ENCODE measurements at places on chromosomes 3 and 15.

- DNase-seq: no peak
- no peak overlapping the region for H3K4me3 ChIP-seq
- H3K4me1 ChIP-seq: no peaks in the 10 kb centered on the region
- H3K27ac ChIP-seq: no peak overlapping the region
- H3K36me3 ChIP-seq: peaks cover 35% of the 10 kb centered on the region
Observed at GRCh38 chr15:84669726-84670125, 11.7 kb upstream of the NMB start.

DNA sequence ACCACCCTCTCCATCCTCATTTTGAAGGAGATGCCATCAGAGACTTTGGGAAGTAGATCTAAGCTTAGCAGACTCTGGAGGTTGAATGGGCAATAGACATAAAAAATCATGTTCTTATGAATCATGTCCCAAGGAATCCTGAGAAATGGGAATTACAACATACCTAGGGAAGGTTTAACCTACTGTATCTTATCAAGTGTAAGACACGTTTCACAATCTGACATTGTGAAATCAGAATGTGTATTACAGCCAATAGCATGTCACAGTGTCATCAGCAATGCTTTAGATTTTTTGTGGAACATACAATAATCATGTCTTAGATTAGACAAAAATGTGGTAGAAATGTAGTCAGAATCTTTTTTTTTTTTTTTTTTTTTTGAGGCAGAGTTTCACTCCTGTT is 332.4 kb upstream of the TLE3 start:
- no peaks in the 10 kb centered on the region for H3K27me3 ChIP-seq
- H3K4me3 ChIP-seq: no peak overlapping the region

DNA sequence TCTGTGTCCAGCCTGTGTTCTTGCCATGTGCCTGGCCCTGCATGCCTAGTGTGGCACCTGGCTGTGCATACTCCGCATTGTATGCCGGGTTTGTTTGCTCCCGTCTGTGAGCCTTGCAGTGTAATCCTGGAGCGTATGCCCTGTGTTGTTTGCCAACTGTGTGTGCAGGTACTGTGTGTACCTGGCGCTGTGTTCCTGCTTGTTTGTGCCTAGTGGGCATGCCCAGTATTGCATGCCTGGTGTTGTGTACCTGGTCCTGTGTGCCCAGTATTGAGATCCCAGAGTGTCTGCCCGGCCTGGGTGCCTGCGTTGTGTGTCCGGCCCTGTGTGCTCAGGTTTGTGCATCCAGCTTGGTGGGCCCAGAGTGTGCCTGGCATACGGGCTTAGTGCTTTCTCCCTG is 54.5 kb upstream of the CHRNA7 start:
- no peak for DNase-seq
- H3K27me3 ChIP-seq: no peaks in the 10 kb centered on the region
- no peaks in the 10 kb centered on the region for H3K36me3 ChIP-seq
- H3K27ac ChIP-seq: no peak overlapping the region
- no peak overlapping the region for H3K4me3 ChIP-seq

DNA sequence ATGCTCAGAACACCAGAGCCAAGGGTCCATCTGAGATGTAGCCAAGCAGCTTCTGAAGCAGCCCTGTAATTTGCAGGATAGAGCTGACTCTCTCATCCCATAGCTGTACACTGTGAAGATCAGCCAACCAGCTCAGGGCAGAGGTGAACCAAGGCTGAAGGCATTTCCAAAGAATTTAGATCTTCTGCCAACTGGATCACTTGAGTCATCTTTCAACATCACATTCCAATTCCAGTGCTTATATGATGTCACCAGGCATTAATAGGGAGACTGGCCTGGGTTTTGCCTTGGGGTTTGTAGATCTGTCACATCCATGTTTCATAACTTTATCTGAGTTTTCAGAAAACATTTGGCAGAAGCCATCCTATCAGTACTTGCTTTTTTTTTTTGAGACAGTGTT is 98.2 kb downstream of the NR2F2 start:
- H3K4me1 ChIP-seq: peaks cover 6% of the 10 kb centered on the region
- H3K36me3 ChIP-seq: no peaks in the 10 kb centered on the region
- no peak overlapping the region for H3K4me3 ChIP-seq
- no peak for DNase-seq

GRCh38 chr15:22956257-22956977 is 23.8 kb downstream of the CYFIP1 start:
- no peaks in the 10 kb centered on the region for H3K36me3 ChIP-seq
- H3K4me1 ChIP-seq: no peaks in the 10 kb centered on the region
- no peak for DNase-seq
- H3K27me3 ChIP-seq: no peaks in the 10 kb centered on the region

GRCh38 chr3:72134989-72135451 is 350.1 kb upstream of the PROK2 start:
- H3K27ac ChIP-seq: no peak overlapping the region
- H3K36me3 ChIP-seq: no peaks in the 10 kb centered on the region
- H3K4me1 ChIP-seq: no peaks in the 10 kb centered on the region
- DNase-seq: no peak
- H3K27me3 ChIP-seq: peaks cover 11% of the 10 kb centered on the region

DNA sequence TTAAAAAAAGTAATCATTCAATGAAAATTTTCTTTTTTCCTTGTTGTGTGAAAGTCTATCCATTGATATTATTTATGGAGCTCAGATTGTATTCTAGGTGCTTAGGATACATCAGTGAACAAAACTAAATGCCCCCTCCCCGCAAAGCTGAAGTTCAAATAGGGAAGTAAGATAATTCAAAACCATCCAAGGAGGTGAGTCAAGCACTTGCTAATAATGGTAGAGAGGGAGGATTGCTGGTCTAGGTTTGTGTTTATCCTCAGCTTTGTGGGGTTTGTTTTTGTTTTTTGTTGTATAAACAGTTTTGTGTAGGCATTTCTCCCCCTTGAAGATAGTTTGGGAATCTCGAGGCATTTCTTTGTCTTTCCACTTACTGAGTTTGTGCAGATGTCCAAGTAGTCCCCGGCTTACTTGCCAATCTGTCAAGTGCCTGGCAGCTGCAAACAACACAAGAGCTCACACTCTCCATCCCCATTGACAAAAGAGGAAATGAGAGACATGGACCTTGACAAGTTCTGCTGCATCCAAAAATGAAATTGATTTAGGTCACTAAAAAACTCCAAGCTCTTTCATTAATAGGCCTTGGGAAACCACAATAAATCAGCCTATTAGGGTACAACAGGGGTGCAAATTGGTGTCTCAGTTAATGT is 575.8 kb upstream of the TBL1XR1 start:
- no peaks in the 10 kb centered on the region for H3K27me3 ChIP-seq
- H3K4me3 ChIP-seq: no peak overlapping the region
- no peak for DNase-seq
- no peaks in the 10 kb centered on the region for H3K4me1 ChIP-seq
- no peaks in the 10 kb centered on the region for H3K36me3 ChIP-seq
- no peak overlapping the region for H3K27ac ChIP-seq

DNA sequence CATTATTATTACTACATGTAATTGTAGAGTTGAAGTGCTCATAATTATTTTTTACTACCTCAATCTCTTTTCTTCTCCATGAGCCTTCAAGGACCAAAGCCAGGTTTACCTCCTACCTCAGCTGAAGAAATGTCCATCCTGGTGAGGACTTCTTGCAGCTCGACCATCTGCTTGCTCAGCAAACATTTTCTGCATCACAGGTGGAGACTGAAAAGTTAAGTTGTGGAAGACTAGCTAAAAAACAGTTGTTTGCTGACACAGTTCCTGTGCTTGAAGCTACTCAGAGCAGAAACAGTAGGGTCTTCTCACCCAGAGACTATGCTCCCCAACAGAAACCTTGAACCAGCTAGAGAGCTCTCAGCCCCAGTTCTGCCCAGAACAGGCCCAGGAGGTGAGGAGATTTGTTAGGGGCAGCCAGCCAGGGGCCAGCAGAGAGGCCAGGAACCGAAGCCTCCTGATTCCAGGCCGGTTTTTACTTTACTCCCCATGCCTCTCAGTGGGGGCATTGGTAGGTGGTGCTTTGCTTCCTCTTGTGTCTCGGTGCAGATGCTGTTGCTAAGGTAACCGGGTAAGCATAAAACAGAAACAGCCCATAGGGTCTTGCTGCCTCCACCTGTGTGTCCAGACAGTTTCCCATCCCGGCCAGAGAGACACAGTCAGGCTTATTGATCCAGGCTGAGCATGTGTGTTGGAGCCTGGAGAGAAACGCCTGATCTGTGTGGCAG is 54.9 kb downstream of the CCNL1 start:
- H3K27me3 ChIP-seq: no peaks in the 10 kb centered on the region
- peaks cover 4% of the 10 kb centered on the region for H3K4me1 ChIP-seq
- no peaks in the 10 kb centered on the region for H3K36me3 ChIP-seq
- no peak overlapping the region for H3K4me3 ChIP-seq
- no peak for DNase-seq
